T-helper 17 cell (primary cell): ENCODE measurements at places on chromosomes 2 and 18. TPM values are rescaled to one million over a fixed set of nuclear protein-coding genes. Genes with fewer than 3 reads are reported as not detected.

GRCh38 chr2:174633623-174633930, 36.0 kb upstream of the WIPF1 start:
- H3K4me1 ChIP-seq, result peaks cover 52% of the 10 kb centered on the region
- peak overlapping the region; percentile 98 for H3K4me3 ChIP-seq

DNA sequence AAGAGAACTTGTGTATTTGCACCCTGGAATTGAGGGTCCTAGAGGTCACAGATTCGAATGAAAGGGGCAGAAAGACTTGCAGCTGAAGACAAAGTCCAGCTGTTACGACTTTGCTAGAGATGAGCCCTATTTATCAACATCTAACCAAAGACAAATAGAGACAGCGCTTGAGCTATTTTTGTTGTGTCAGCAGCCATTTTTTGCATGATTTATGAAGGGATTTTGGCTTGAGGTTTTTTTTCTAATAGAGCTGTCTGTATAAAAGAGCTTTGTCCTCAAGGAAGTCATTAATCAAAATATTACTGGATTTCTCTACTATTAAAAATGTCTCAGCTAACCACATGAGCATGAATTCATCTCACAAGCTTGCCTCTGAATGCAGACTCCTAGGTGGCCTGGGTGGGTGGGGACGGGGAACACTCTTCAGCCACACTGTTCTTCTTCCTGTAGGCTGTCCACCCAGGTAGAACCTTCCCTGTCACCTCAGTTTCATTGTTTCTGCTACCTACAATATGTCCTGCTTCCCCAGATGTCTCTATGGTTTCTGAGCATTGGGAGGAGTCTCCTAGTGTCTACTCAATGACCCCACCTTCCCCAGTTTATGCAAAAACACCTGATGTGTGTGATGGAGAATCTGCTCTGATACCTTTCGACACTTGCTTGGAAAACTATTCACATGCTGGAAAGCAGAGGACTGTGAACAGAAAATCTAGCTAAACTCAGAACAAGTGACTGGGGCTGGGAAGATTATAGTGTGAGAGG, 7.2 kb upstream of the CD226 start:
- DNase-seq, result no peak
- peaks cover 34% of the 10 kb centered on the region for H3K4me1 ChIP-seq
- H3K36me3 ChIP-seq, result peaks cover 3% of the 10 kb centered on the region

- H3K36me3 ChIP-seq, result peaks cover 2% of the 10 kb centered on the region
- H3K27ac ChIP-seq, result peak overlapping the region; percentile 90
- DNase-seq, result no peak
Observed at GRCh38 chr18:3015851-3016250, 2.9 kb upstream of the LPIN2 start.

DNA sequence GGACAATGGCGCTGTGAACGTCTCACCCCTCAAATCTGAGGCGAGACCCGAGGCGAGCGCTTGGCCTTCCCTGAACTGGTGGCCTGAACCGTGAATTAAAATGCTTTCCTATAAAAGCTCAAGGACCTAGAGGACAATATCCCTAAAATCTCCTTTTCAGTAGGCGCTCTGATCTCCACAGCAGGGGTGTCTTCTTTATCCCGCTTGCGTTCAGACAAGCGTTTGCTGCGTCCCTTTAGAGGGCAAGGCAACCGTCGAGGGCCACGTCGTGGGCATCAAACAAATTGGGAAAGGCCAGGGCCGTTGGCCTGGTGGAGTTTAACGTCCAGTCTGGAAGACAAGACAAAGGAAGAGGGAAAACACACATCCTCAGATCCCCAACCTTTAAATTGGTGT, 1.3 kb upstream of the RAX start:
- H3K36me3 ChIP-seq, result peaks cover 3% of the 10 kb centered on the region
- H3K27me3 ChIP-seq, result peaks cover 85% of the 10 kb centered on the region

DNA sequence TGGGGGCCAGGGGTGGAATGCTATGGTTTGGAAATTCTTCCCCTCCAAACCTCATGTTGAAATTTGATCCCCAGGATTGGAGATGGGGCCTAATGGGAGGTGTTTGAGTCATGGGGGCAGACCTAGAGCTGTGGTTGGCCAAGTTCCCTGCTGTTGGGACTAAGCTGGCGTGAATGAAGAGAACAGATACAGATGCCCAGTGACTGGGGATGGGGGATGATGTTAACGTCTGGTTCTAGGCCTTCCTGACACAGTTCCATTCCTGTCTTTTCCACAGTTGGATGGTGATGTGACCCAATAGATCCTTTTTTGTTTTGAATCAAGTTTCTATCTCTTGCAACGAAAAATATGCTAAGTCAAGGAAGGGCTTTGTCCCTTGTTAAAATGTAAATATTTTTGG, 23.7 kb downstream of the KLHL23 start:
- H3K4me3 ChIP-seq, result no peak overlapping the region
- no peaks in the 10 kb centered on the region for H3K36me3 ChIP-seq
- H3K27ac ChIP-seq, result no peak overlapping the region
- no peaks in the 10 kb centered on the region for H3K4me1 ChIP-seq
- no peak for DNase-seq
- H3K27me3 ChIP-seq, result peaks cover 7% of the 10 kb centered on the region

GRCh38 chr2:178450524-178450773, 526 bp downstream of the PRKRA start:
- no peaks in the 10 kb centered on the region for H3K27me3 ChIP-seq
- peak overlapping the region; percentile 93 for H3K4me3 ChIP-seq
- H3K27ac ChIP-seq, result peak overlapping the region; percentile 92
- H3K4me1 ChIP-seq, result peaks cover 25% of the 10 kb centered on the region

DNA sequence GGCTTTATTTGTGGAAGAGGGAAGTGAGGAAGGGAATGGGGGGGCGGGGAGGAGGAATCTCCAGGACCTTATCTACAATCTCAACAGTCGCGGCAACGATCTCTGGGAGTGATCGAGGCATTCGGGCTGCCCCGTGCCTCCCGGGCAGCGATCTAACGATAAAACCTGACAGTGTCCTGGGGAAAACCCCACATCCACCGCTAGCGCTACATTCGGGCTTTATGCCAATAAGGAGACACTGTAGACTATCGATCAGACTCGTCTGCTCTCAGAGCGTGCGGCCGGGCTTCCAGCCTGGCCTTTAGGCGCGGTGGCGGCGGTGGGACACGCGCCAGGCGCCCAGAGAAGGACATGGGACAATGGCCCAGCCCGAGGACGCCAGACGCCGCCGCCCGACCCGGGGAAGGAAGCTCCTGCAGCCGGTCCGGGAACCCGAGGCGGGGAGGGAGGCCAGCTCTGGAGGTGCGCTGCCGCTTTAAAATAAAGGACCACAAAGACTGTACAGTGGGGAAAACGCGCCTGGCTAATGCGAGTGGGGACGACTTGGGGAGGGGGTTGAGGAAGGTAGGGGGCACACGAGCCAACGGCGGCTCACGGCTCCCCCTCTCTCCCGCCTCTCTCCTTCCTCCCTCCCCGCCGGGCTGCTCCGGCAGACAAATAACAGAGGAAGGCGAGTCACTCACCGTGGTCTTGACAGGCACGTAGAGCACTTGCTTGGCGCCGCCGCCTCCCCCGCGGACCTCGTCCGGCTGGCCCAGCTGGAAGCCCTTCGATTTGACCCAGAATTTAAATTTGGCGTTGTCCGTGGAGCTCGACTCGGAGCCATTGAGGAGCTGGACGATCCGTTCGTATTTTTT, 2.2 kb downstream of the NOL4 start:
- H3K4me3 ChIP-seq, result peak overlapping the region; percentile 39
- H3K27me3 ChIP-seq, result peaks cover 19% of the 10 kb centered on the region
- peaks cover 2% of the 10 kb centered on the region for H3K4me1 ChIP-seq

DNA sequence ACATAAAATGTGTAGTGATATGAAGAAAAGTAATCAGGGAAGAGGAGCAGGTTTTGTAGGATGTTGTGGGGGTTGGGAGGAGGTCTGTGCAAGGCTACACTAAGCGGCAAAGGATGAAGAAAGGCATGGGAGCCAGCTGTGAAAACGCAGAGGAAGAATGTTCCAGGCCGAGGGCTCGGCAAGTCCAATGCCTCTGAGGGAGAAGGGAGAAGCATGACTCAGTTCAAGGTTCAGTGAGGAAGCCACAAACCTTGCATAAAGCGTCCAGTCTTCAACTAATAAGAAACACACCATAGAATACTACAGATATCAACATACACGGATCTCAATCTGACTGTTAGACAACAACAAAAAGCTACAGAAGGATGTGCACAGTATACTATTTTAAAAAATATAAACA, 16.2 kb downstream of the EPB41L3 start:
- H3K36me3 ChIP-seq, result no peaks in the 10 kb centered on the region
- H3K27ac ChIP-seq, result no peak overlapping the region
- H3K4me1 ChIP-seq, result no peaks in the 10 kb centered on the region
- peaks cover 8% of the 10 kb centered on the region for H3K27me3 ChIP-seq
- no peak overlapping the region for H3K4me3 ChIP-seq

- H3K36me3 ChIP-seq, result no peaks in the 10 kb centered on the region
- peaks cover 16% of the 10 kb centered on the region for H3K27me3 ChIP-seq
Observed at GRCh38 chr2:39645826-39646225, 19.9 kb upstream of the TMEM178A start.

- H3K27ac ChIP-seq, result no peak overlapping the region
- no peaks in the 10 kb centered on the region for H3K4me1 ChIP-seq
- peaks cover 26% of the 10 kb centered on the region for H3K27me3 ChIP-seq
- DNase-seq, result no peak
Observed at GRCh38 chr2:158131483-158131912, 29.8 kb downstream of the UPP2 start.

DNA sequence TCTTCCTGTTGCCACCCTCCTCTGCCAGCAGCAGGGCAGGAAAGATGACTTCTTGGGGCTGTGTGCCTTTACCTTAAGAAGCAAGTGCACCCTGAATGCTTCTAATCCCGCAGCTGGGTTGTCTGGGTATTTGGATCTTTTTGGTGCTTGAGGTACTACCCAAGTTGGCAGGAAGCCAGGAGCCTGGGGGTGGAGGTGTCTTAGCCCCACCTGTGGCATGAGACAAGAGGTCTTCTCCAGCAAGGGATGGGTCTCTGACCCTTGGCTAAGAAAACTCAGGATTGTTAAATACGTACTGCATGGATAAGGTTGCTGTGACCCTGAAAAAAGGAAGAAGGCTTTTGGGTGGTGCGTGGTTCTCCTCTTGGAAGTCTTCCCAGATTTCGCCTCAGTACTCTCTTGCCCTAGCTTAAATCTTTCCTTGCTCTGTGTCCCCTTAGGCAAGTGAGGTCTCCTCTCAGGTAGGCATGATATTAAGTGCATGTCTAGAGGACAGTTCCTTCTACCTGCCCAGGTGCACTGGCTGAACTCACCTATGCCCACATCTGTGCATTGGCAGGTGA, 4.3 kb downstream of the HPCAL1 start:
- peaks cover 29% of the 10 kb centered on the region for H3K4me1 ChIP-seq
- H3K27ac ChIP-seq, result peak overlapping the region; percentile 8
- no peak for DNase-seq
- no peaks in the 10 kb centered on the region for H3K27me3 ChIP-seq
- H3K36me3 ChIP-seq, result no peaks in the 10 kb centered on the region

- H3K4me1 ChIP-seq, result peaks cover 46% of the 10 kb centered on the region
- no peaks in the 10 kb centered on the region for H3K27me3 ChIP-seq
- H3K27ac ChIP-seq, result peak overlapping the region; percentile 83
- peaks cover 5% of the 10 kb centered on the region for H3K36me3 ChIP-seq
- no peak overlapping the region for H3K4me3 ChIP-seq
- DNase-seq, result no peak
Observed at GRCh38 chr2:70041663-70042062, 45.6 kb upstream of the PCBP1 start.

DNA sequence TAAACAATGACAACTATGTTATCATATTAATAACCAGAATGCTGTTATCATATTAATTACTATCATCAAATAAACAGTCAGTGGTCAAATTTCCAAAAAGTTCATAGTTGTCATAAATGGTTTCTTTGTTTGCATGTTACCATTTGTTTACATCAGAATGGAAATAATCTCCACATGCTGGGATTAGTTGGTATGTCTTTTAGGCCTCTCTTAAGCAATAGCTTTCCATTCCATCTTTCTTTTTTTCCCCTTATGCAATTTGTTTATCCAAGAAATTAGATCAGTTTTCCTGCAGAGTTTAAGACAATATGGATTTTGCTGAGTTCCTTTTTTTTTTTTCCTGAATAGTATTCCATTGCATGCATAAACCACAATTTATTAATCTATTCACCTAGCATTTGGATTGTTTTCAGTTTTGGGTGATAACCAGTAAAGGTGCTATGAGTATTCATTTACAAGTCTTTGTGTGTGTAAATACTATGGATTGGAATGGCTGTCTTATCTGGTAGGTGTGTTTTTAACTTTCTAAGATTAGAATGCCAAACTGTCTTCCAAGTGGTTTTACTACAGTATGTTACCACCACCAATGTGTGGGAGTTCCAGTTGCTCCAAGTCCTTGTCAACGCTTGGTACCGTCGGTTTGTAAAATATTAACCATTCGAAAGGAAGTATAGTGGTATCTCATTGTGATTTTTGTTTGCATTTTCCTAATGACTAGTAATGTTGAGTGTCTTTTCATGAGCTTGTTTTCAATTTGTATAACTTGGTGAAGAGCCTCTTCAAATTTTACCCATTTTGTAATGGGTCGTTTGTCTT, 33.3 kb upstream of the TXNDC2 start:
- no peak overlapping the region for H3K27ac ChIP-seq
- H3K27me3 ChIP-seq, result peaks cover 35% of the 10 kb centered on the region
- H3K4me1 ChIP-seq, result peaks cover 4% of the 10 kb centered on the region
- H3K4me3 ChIP-seq, result no peak overlapping the region
- H3K36me3 ChIP-seq, result peaks cover 9% of the 10 kb centered on the region

DNA sequence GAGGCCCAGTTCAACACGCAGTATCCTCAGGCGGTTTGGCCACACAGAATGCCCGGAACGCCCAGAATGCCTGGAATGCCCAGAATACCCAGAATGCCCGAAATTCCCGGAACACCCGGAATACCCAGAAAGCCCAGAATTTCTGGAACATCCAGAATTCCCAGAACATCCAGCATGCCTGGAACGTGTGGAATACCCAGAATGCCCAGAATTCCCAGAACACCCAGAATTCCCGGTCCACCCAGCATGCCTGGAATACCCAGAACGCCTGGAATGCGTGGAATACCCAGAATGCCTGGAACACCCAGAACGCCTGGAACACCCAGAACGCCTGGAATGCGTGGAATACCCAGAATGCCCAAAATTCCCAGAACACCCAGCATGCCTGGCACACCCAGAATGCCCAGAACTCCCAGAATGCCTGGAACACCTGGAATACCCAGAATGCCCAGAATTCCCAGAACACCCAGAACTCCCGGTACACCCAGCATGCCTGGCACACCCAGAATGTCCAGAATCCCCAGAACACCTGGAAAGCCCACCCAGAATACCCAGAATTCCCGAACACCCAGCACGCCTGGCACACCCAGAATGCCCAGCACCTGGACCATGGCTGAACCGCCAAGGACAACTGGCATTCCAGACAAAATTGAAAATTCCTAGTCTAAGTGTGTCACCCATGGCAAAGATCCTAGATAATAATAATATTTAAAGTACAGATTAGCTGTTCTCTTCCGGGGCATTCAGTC, 487.4 kb upstream of the SALL3 start:
- no peak overlapping the region for H3K4me3 ChIP-seq
- H3K4me1 ChIP-seq, result no peaks in the 10 kb centered on the region
- H3K27ac ChIP-seq, result no peak overlapping the region
- no peaks in the 10 kb centered on the region for H3K36me3 ChIP-seq
- no peak for DNase-seq

- no peaks in the 10 kb centered on the region for H3K36me3 ChIP-seq
- no peaks in the 10 kb centered on the region for H3K4me1 ChIP-seq
- no peak for DNase-seq
- no peaks in the 10 kb centered on the region for H3K27me3 ChIP-seq
- H3K27ac ChIP-seq, result no peak overlapping the region
- H3K4me3 ChIP-seq, result no peak overlapping the region
Observed at GRCh38 chr2:214019229-214019972, 391.5 kb upstream of the VWC2L start.

The EMILIN1 gene
- 1.7 TPM for total RNA-seq

The GYPC gene
- total RNA-seq, result 86.2 TPM

The PSMA8 gene
- total RNA-seq, result 0.42 TPM

The ABCB11 gene
- not detected for total RNA-seq

The UGT1A7 gene
- total RNA-seq, result not detected

The ADRA2B gene
- 2.8 TPM for total RNA-seq
